Stimulated activated CD4-positive, alpha-beta T cell treated with anti-CD3 and anti-CD28 coated beads, TNF-alpha, amount 100 ng/mL, for 1 hour (primary cell): ENCODE measurements at places on chromosomes 3 and 15.

DNA sequence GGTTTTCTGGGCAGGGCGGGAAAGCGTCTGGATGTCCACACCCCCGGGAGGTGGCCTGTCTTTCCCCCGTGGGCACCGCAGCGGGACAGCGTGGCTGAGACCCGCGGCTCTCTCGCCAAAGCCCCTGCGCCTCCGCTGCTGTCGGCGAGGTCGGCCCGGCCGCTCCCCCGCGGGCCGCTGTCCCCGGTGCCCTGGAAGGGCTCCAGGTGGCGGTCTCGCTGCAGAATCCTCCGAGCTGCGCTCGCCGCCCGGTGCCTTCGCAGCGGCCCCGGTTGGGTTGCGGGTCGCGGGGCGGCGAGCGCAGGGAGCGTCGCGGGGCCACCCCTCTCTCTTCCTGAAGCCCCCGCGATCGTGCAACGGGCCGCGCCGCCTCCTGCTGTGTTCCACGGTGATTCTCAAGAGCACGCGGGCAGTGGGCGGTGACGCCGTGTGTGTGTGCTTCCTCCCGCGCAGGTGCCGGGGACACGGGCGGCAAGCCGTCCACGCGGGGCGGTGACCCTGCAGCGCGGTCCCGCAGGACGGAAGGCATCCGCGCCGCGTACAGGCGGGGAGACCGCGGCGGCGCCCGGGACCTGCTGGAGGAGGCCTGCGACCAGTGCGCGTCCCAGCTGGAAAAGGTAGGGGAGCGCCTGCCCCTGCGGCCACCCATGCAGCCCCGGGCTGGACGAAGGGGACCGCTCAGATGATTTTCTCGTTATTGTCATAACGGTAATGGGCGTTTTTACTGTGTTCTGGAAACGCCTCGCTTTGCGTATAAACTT is 54.4 kb downstream of the LRRK1 start:
- no peak for DNase-seq

GRCh38 chr15:60389261-60390077 is 8.3 kb downstream of the ANXA2 start:
- DNase-seq = no peak

DNA sequence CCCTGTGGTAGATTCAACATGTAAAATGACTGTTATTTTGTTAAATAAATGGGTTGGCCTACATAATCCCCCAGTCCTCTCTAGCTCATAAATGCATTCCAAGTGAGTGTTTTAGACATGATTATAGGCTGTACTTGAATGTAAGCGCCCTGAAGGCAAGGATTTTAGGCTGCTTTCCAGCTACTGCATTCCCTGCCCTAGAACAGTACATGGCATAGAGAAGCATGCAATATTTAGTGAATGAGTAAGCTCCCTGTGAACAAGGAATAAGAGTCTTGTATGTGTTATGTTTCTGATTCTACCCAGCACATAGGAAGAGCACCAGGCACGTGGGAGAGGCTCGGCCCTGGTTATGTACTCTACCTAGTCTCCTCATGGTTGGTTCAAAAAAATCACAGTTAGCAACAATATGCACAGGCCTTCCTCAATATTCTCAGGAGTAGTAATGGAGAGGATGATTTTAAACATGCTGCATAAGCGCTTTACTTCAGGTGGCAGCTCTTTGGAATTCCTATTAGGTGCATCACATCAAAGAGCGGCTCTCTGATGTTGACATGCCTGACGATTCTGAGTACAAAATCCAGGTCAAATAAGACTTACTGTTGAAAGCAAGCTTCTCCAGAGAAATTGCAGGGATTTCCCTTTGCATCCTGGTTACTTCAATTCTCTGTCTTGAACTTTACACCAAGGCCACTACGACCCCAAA is 456.6 kb downstream of the MAGI1 start:
- no peak for DNase-seq

DNA sequence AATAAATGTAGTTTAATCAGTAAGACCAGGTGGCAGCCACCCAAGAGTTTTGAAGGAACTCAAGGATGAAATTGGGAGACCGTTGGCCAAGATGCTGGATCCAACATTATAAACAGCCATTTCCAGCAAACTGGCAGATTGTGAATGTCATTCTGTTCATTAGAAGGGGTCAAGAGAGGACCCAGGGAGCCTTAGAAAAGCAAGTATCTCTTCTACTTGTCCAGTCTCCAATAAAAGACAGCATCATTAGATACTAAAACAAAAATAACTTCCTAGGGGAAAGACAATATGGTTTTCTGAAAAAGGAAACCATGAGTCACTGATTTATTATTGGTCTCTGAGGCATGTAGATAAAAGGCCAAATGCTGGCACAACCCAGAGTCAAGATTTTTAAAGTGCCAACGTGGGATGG is 67.9 kb downstream of the GADL1 start:
- DNase-seq = no peak

DNA sequence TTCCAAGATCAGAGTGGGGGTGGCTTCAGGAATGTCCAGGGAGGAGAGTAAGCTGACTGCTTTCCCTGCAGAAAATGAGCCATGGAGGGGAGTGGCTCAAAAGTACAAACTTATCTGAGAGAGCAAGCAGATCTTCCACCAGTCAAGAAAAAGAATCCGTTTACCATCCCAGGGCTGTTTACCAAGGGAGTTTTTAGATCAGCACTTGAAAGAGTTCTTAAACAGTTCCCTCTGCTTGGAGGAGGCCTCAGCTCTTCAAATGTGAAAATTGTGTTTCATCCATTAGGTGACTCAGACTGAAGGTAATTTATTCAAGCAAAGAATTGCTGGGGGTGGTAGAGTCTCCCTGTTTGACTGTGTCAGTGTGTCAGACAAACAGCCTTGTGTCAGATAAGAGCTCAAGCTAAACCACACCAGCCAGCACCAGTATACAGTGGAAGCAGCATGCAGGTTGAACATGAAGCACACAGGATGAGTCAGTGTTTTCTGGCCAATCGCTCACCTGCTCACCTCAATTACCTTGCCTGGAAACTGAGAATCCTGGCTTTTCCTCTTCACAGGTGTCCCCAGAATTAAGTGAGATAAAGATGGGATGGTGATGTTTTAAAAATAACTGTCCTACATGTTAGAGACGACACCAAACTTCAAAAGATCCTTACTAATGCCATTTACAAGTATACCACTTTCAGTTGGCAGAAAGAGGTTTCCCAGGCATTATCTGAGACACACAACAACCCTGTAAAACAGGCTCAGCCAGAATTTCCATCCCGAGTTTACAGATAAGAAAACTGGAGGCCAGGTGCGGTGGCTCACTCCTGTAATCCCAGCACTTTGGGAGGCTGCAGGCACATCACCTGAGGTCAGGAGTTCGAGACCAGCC is 21.7 kb downstream of the SH3BP5 start:
- no peak for DNase-seq

DNA sequence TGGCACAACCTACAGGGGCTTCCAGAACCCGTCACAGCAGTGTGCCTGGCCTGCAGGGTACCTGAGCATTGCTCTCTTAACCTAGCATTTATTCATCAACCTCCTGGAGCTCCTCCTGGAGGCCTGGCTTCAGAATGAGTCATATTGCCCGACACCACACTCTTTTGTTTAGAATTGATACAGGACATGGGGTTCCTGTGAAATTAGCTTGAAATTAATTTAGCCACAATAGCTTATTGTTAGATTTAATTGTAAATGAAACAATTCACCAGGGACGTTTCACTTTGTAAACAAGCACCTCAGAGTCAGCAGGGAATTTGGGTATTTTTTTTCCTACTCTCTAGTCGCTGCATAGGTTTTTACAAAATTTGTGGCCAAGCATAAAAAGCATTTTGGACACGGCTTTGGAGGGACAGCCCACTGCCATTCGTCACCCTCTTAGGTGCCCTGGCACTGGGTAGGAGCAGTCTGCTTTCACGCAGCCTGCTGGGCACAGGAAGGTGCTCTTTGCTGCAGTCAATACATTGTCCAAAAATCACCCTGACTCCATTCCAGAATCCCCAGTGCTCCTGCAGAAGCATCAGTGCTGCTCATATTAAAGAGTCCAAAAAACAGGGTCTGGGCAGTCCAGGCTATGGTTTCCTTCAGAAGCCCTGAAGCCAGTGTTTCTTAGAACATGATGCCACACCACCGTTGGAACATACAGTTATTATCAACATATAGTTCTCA is 60.8 kb upstream of the MEF2A start:
- no peak for DNase-seq

GRCh38 chr3:188306435-188307005 is 152.6 kb downstream of the LPP start:
- no peak for DNase-seq

DNA sequence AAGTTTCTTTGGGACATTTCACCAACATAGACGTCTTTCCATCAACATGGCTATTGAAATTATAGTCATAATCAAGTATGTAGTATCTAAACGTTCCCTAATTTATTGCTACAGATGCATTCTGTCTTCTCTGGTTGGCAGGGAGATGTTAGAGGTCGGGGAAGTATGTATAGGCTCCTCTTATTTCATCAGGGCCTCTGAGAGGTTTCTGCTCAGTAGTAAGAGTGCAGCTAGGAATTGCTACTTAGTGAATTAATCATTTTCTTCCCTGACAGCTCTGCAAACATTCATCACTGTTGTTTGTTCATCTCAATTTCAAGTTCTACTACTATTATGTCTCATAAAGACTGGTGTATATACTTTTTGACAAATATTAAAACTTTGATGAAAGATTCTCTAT is 309.7 kb upstream of the NR2F2 start:
- no peak for DNase-seq
